Stimulated activated CD8-positive, alpha-beta memory T cell treated with anti-CD3 and anti-CD28 coated beads, Interleukin-7, amount 100 ng/mL, for 24 hours (primary cell): ENCODE measurements at places on chromosomes 12 and 14.

- DNase-seq, result no peak
Measured at GRCh38 chr12:78271546-78271945, 440.9 kb downstream of the NAV3 start.

- DNase-seq, result no peak
Measured at GRCh38 chr14:99475179-99475578, 5.5 kb downstream of the SETD3 start.

- no peak for DNase-seq
Measured at GRCh38 chr12:19234171-19234704, 104.7 kb downstream of the PLEKHA5 start.

DNA sequence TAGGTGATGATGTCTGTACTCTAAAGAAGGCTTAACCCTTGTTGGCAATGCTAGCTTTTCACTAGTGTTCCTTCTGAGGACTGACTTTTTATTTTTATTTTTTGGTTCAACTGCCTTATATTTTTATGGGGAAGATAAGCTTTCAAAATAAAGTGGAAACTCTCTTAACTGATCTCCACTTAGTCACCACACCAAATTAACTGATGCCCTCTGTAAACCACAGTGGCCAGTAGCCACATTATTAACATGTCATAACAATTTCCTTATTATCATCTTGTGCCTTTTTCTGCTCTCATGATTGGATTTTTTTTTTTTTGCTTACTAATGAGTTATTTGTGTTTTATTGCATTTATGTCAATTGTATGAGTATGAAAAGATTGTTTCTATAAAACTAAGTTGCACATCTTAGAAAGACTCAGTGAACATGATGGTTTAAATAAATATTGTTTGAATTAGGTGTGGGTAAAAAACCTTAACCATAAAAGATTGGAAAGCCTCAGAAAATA lies 56.9 kb downstream of the SCFD1 start:
- no peak for DNase-seq

DNA sequence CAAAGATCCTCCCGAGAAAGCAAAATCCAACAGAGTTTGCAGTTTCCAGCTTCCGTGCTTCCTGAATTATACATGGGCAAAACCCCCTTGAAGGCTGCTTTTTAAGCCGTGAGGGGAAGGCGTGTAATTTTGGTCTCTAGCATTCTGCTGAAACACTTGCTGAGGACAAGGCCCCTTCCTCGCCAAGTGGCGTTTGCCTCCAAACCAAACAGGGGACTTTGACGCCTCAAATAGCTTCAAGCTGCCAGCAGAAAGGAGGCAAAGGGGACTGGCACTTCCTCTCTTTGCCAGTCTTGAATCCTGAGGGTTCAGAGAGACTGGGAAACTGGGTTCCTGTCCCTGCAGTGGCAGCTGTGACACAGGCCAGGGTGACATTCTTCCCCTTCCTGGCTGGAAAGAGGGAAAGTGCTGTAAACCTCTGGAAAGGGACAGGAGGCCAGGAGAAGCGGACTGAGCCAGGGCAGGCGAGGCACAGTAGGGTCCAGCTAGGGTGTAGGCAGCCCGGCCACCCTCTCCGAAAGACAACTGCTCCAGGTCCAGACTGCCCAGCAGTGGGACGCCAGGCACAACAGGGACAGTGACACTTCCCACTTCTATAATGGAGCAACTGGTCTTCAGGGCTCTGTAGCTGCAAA lies 96.2 kb upstream of the MED13L start:
- no peak for DNase-seq

GRCh38 chr12:88562846-88563582 lies 17.3 kb downstream of the KITLG start:
- no peak for DNase-seq

- DNase-seq, result no peak
Measured at GRCh38 chr12:19140381-19141236, 11.1 kb downstream of the PLEKHA5 start.

DNA sequence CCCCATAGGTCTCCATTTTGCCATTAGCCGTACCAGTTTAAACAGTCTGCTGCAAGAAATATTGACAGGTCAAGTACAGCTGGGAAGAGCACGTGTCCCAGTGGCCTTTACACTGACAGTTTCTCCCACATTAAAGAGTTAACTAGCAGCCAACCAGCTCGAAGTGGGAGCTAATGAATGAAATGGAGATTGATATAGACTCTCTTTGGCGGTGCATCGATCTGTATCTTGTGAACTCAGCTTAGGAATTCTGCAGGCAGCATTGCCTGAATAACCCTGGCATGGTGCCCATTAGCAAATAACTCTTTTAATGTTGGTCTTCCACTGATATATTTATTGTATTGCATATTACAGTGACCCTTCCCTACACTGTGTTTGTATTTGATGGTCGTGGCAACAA lies 319.4 kb downstream of the EGLN3 start:
- DNase-seq, result no peak

GRCh38 chr12:6124411-6125309 lies at the start of gene VWF:
TSS of gene VWF (minus strand) at chr12:6124670. CDS start at chr12:6123196, 1,474 bp downstream.
- DNase-seq, result no peak

DNA sequence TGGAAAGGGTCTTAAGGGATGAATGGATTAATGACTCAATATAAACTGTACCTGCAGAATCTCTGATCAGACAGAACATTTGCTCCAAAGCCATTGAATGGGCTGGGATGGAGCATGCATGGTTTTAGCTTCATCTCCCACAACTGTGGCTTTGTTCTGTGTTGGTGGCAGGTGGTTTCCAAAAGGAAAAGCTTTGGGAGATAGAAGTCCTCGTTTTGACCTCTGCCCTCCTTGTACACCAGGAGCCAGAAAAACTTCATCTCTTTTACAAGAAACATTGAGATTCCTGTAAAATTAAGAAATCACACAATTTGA lies 39.5 kb downstream of the GPR65 start:
- DNase-seq, result no peak

GRCh38 chr12:61137677-61138414 lies 1122.4 kb upstream of the USP15 start:
- no peak for DNase-seq

DNA sequence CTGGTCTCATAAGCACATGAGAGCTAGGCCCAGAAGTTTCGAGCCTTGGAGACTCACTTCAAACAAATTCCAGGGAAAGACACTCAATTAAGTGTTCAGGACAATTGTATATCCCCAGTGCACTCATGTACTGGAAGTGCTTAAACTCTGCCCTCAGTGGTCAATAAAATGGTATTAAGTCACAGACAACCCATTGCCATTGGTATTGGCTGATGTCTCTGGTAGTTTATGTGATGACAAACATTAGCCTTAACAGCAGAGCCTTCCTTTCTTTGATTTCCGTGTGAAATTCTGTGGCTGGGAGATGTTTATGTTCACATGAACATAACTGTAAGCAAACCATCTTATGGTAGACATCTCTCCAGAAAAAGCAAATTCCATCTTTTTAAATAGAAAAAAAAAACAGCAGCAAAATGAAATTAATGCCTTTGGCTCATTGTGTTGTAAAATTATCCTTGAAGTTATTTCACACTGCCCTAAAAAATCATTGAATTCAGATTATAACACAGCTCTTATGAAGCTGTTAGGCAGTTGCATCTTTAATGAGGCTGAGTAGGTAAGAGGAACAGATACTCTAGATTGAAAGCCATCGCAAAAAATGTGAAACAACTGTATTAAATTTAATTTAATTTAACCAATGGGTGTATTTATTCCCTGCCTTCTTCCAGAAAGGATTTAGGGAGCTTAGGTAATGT lies 216.2 kb upstream of the PLEKHG7 start:
- DNase-seq, result no peak

DNA sequence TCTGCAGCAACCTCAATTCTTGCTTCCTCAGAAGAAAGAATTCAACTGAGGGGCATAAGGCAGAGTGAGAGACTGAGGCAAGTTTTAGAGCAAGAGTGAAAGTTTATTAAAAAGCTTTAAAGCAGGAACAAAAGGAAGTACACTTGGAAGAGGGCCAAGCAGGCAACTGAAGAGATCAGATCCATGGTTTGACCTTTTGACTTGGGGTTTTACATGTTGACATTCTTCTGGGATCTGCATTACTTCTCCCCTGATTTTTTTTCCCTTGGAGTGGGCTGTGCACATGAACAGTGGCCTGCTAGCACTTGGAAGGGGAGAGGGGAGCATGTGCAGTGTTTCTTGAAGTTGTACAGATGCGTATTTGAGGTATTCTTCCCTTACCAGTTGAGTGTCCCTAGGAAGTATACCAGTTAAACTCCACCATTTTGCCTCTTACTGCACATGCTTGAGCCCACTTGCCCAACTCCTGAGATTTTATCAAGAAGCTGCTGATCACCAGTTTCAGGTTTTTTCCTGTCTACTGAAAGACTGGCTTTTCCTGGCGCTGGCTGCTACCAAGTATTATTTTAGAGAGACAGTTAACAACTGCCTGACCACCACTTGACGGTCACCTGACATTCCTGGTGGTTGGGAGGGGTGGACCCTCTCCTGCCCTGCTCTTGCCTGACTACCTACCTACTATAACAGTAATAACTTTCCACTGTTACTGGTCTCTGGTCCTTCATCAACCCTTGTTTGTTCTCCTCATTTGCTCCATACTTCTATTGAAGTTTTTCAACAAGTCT lies 26.0 kb upstream of the TMTC2 start:
- no peak for DNase-seq

GRCh38 chr12:56104815-56105608 lies 653 bp downstream of the PA2G4 start:
- DNase-seq, result no peak

DNA sequence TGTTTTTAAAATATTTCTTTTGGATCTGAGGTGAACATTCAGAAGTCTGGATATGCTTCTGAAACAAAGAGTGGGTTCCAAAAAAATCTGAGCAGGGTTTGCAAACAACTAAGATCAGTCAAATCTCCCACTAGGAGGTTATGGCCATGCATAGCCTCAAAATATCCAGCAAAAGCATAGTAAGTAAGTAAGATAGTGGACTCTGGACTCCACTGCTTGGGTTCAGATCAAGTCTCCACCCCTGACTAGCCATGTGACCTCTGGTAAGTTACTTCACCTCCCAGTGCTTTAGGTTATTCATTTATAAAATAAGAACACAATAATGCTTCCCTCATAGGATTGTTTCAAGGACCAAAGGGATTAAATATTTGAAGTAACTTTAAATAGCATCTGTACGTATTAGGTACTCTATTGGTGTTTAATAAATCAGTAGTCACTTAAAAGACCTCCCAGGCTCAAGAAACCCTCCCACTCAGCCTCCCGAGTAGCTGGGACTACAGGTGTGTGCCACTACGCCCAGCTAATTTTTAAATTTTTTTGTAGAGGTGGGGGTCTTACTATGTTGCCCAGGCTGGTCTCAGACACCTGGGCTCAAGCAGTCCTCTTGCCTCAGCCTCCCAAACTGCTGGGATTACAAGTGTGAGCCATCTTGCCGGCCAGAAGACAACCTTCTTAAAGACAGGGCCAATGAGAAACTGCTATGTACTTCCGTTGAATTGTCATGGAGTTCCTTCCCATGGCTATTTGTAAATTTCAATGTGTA lies 95.7 kb upstream of the SOX5 start:
- DNase-seq, result no peak

DNA sequence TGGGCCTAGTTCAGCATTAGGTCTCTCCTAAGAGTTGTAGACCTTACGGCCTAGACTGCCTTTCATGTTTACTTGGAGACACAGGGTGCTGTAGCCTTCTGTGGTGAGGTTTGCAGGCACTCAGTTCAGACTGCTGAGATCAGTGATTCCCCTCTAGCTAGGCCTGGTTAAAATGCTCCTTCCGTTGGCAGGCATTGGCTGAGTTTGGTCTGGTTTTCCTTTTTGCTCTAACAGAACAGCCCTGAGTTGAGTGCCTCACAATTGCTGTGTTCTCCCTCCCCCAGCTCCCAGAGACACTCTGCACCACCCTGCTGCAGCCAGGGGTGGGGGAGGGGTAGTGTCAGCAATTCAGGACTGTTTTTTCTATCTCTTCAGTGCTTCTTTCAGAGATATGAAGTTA lies 178.9 kb upstream of the DYRK2 start:
- no peak for DNase-seq

GRCh38 chr12:12452326-12452902 lies 95.5 kb downstream of the BORCS5 start:
- DNase-seq, result no peak

DNA sequence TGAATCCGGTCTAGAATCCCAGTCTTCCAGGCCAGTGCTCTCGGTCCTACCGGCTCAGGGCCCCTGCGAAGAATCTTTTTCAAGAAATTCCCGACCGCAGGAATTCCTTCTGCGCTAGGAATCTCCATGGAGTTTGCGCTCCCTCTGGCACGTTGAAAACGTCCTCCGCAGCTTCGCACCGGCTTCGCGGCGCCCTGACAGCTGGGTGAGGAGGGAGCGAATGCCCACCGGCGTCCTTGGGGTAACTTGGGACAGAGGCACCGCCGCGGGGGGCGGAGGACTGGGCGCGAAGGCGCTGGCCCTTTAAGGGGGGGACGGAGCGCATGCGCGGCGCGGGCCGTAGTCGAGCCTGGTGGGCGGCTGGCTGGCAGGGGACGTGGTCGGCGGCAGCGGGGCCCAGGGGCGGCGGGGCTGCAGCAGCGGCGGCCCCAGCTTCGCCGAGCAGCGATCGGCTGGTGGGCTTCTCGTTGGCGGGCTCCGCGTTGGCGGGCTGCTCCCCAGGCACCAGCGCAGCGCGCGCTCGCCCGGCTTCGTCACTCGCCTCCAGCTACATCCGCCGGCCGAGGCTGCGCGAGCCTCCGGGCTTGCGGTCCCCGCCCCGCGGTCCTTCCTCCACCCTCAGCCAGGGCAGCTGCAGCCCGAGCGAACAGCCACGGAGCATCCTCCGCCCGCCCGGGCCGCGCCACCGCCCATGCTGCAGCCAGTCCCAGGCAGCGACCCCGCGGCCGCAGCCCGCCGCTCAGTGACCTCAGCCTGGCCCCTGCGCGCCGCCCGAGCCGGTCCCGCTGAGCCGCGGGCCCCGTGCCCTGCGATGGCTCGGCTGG lies at the start of gene VASH1:
VASH1 (plus strand) TSS at position 333 of the 824 bp plus-strand sequence. CDS start 1,354 bp downstream, outside the sequence.
- DNase-seq, result peak; percentile 25

GRCh38 chr14:93114713-93115068 lies 1.0 kb downstream of the ITPK1 start:
- no peak for DNase-seq

DNA sequence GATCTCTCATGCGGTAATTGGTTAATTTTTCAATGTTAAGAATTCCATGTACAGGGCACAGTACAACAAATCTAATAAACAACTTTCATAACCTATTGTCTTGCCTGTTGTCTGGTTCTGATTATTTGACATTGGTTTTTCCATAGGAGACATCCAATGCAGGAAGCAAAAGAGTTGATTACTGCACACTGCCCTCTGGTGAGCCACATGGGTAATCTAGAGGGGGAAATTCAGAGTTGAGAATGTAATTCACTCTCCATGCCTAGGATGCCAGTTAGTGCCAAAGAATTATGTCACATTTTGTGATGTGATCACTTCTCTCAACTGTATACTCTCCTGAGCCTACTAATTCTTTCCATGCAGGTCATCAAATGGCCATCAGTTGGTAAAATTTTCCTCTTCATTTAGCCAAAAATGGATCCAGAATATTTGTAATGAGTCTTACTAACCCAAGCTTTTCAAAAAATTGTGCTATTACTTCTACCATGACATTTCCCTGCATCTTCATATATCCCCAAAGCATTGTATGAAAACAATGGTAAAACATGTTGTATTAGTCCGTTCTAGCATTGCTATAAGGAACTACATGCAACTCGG lies 17.7 kb upstream of the CCDC91 start:
- DNase-seq, result no peak

GRCh38 chr12:54374562-54375258 lies 9.8 kb downstream of the ZNF385A start:
- DNase-seq, result no peak
